ENCODE measurements at places on chromosomes 5 and 9.

GRCh38 chr5:167546270-167546669 lies 745.2 kb upstream of the WWC1 start:
- no peak for DNase-seq

- no peak for DNase-seq
These were observed 256.4 kb upstream of the TRPC7 start for GRCh38 chr5:136621743-136622142.

DNA sequence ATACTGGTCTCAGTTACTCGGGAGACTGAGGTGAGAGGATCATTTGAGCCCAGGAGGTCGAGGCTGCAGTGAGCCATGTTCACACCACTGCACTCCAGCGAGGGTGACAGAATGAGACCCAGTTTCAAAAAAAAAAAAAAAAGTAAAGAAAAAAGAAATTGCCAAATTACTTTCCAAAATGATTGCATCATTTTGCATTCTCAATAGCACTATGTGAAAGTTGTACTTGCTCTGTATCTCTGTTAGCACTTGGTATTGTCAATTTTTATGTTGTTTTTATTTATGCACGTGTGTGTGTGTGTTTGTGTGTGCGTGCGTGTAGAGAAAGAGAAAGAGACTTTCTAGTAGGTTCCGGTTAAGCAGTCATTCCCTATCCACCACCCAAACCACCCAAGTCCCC lies 328.4 kb downstream of the RAB3C start:
- DNase-seq = no peak

GRCh38 chr9:134842321-134842720 lies 38.3 kb upstream of the FCN2 start:
- DNase-seq = no peak

DNA sequence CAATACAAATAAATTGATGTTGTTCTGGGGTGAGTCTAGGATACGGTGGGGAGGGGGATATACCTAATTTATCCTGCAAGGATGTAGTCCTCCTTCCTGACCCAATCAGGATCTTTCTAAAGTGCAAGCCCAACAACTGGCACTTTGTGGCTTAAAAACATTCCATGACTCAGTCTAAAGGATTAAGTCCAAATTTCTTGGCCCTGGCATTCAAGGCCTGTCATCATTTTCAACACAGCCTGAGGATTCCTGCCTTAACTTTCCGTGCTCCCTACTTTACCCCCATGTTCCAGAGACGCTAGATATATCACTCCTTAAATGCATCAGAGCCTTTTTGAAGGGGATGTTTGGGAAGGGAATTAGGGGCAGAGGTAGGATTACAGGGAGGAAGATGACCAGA lies 1.0 kb downstream of the FAM221B start:
- no peak for DNase-seq

GRCh38 chr5:112799661-112800060 lies 61.4 kb upstream of the SRP19 start:
- no peak for DNase-seq
